Smooth muscle cell of trachea (primary cell): ENCODE measurements at places on chromosomes 16 and 17. TPM values are rescaled to one million over a fixed set of nuclear protein-coding genes. Genes with fewer than 3 reads are reported as not detected.

MYH13 gene
- total RNA-seq, result not detected in 2 replicates

MSLN gene
- 0.17 TPM in 1 of 2 replicates, not detected in the other for total RNA-seq

CDRT15 gene
- total RNA-seq, result not detected in 2 replicates

SOX8 gene
- total RNA-seq, result under 0.01 and 0.17 TPM in 2 replicates

FBXL16 gene
- 0.17 and 0.29 TPM in 2 replicates for total RNA-seq
